ENCODE measurements at places on chromosomes 16 and 17. TPM values are rescaled to one million over a fixed set of nuclear protein-coding genes. Genes with fewer than 3 reads are reported as not detected.
A peak's percentile ranks its signal among the peaks of the same experiment; 100 is the strongest.

DNA sequence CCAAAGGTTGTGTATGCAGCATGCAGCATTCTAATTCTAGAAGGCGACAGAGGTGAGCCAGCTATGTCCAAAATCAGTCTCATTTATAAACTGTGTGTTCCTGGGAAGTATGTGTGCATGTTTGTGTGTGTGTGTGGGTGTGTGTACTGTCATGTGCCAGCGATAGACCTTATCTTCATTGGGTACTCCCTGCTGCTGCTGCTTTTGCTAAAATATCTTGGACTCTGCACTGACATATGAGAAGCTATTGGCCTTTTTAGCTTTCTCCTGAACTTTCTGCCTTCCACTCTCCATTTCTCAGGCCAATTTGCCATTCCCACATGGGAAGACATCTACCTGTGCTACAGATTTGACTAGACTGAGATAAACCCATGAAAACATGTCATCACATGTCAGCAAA, 2.0 kb upstream of the LPO start:
- no peak for DNase-seq

DNA sequence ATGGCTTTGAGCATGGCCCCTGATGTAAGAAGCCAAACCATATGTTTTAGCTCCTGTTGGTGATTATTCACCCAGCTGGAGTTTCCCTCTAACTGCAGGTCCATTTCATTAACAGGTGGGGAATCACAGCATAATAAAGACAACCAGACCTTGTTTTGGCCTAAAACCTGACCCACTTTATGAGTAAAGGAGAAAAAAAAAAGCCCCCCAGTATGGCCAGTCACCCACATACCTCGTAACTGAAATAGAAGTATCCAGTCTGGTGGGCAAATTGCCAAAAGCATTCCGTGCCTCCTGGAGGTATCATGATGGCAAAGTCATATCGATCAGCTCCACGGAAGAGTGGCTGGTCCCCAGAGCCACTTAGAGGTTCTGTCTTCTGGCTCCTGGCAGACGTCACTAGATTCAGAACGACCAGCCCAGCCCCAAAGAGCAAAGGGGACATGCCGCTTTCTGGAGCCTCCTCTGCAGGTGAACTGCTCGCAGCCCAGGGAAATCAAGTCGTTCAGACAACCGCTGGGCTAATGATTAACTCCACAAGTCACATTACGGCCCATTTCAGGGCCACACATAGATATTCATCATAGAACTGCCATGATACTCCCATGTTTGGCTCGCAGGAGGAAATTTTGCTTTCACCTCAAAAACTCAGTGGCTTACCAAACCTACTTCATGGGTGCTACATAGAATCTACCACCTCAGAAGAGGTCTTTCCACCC, at the start of gene TMED6:
Gene TMED6, minus strand, starts transcription at position 478 of the 719 bp plus-strand sequence. Its CDS starts 33 bp downstream, at position 445.
- DNase-seq, result no peak

- DNase-seq, result no peak
Observed at GRCh38 chr17:68035131-68035522, 408 bp upstream of the KPNA2 start.

DNA sequence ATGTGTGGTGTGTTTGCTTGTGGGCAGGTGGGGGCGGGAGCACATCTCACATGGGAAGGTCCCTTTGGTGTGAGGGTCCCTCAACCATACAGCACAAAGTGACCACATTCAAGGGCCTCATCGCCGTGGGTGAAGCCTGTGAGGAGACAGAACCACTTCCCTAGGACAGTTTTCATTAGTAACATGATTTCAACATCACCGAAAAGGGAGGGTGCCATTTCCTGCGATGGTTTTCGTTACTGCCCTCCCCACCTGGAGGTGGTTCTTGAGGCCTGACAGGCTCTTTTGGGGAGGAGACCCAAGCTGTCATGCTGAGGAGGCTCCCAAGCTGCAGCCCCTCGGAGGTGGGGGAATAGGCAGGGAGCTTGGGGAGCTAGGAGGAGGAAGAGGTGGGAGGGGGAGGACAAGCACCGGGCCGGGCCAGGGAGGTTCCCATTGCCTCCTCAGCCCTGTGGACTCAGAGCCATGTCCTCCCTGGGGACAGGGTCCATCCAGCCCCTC, 9.5 kb downstream of the CD300LB start:
- DNase-seq, result no peak

DNA sequence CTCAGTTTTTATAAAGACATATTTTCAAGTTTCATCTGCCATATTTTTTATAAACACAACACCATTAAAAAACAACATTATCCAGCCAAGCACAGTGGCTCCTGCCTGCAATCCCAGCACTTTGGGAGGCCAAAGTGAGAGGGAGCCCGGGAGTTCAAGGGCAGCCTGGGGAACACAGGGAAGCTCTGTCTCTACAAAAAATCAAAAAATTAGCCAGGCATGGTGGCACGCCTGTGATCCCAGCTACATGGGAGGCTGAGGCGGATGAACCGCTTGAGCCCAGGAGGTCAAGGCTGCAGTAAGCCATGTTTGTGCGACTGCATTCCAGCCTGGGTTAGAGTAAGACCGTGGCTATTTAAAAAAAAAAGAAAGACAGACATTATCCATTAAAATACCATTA, 17.2 kb upstream of the NTAN1 start:
- no peak for DNase-seq

GRCh38 chr17:57779706-57780105, 34.6 kb upstream of the CCDC182 start:
- no peak for DNase-seq

DNA sequence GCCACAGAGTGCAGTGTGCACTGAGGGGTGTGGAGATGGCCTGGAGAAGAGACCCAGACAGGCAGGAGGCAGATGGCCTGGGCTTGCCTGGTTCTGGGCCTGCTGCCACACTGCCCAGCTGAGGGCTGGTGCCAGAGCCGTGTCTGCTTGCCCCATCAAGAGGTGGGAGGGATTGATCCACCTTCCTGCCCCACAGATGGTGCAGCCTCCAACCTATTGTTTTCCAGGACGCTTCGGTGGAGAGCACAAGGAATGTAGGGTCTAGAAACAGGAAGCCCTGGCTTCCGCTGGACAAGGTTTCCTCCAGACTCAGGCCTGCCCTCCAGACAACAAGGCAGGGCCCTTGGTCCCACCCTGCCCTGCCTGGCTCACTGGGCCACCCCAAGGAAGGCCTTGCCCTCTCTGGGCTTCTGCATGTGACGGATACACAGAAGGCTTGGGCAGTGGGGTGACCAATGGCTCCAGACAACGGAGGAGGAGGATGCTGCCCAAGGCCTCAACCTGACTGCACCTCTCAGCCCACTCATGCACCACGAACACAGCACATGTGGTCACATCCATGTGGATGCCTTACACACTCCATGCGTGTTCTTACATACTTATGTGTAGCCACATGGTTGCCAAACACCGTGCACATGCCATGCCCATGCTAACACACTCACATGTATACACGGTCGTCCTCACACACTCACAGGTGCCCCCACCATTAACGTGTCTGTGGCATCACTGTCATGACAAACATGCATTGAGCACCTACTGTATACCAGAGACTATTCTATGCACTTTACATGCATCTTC, 6.5 kb upstream of the CDH5 start:
- DNase-seq, result no peak

GRCh38 chr17:71845337-71845736, 275.5 kb upstream of the SOX9 start:
- no peak for DNase-seq

- peak; percentile 53 for DNase-seq
Observed at GRCh38 chr17:55356434-55357328, 65.0 kb downstream of the MMD start.

DNA sequence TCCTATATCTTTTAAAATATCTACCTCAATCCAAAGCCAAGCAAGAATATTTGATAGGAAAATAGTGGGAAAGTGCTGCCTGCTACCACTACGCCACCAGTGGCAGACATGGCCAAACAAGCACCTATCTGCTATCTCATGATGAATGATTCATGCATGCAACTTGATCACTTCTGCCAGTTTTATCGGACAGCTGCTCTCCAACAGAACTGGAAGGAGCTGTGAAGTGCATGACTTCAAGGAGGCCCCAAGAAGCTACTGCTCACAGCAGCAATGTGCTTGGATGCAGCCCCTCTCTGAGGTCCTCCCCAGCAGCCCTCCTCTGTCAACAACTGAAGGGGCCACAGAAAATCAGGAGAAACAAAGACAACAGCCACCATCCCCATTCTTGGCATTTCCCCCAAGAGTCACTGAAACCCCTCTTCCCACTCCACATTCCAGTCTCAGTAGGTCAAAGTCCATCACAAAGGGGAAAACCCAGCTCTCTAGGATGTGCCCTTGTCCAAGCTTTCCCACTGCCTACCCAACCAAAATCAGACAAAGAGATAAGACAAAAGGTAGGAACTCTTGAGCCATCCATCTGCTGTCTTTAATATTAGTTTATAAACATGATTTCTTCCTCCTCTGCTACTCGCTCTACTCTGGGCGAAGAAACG, 215.3 kb downstream of the C16orf78 start:
- DNase-seq, result no peak

GRCh38 chr16:50550866-50551641, 2.9 kb downstream of the NKD1 start:
- DNase-seq, result no peak

GRCh38 chr17:61168506-61168905, 231.1 kb upstream of the TBX2 start:
- DNase-seq, result no peak

DNA sequence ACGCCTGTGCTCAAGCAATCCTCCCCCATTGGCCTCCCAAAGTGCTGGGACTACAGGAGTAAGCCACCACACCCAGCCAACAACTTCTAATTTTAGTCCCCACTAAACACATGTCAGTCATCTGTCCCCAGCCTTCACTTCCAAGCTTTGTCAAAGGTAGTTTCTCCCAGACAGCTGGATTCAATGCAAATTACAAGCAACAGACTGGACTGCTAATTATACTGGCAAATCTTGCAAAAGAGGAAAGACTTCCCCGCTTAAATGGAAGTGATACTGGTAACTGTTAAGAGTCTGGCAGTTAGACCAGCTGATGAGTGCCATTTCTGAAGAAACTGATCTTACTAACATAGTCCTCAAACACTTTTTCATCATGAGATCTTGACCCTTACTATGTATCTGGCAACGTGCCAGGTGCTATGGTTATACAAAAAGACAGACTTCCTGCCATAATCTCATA, 8.2 kb upstream of the GGA2 start:
- DNase-seq, result peak; percentile 76

GRCh38 chr17:7988750-7989178, 13.7 kb upstream of the GUCY2D start:
- DNase-seq, result peak; percentile 77

- no peak for DNase-seq
Observed at GRCh38 chr16:86863609-86864008, 285.3 kb downstream of the FOXL1 start.

DNA sequence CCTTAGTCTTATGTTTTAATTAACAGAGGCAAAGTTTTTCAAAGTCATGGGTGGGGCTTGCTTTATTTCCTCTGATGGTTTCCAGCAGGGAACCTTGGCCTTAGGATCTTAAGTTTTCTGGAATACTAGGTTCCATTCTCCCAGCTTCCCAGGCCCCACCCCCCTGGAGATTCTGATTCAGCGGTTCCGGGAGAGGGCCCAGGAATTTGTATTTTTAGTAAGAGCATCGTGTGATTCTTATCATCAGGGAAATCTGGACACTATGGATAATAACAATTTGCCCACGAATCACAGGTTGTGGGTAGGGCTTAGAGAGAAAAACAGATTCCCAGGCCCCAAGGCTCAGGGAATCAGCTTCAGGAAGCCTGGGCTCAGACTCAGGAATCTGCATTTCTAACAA, 263.6 kb downstream of the NTN1 start:
- no peak for DNase-seq

DNA sequence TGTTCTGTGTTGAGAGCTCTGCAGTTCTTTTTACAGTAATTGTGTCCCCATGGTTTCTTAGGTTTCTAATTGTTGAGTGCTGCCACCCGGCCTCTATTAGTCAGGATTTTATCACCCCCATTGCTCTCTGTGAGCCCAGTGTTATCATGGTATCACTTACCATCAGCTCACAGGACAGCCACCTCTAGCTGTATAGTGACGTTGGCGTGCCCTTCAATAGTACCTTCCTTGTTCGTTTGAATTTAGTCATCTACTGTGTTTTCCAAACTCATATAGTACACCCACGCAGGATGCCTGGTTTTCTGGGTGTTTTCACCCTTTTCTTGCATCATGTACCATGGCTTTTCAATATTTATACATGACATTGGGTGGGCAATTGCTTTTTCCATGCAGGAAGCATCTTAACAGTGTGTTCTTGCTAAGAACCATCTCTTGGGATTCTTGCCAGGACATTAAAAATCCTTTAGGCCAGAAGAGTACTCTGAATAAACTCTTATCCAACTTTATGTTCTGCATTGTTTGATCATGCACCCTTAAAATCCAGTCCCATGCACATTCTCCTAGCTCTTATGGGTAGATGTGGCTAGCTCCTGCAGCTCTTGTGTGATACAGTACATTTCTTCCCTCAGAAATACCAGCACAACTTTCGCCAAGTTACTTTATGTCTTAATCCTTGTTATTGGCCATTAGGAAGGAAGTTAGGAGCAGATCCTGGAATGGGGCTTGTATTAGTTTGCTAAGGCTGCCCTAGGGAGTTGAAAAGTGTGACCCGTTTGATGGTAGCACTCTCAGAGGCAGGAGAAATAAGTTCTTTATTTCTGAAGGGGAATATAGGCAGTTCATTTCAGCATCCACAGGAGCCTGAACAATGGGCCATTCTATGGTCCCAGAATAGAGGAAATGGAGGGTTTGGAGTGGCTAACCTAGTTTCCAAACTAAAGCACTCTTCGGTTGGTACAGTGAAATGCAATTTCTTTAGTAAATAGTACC, 11.3 kb upstream of the ABCA10 start:
- DNase-seq, result no peak

- DNase-seq, result no peak
Observed at GRCh38 chr17:40576113-40576740, 11.0 kb upstream of the CCR7 start.

GRCh38 chr16:12066823-12067222, 90.3 kb downstream of the SNX29 start:
- DNase-seq, result no peak

The CRHR1 gene
- polyA plus RNA-seq, result not detected

The ACSM2A gene
- polyA plus RNA-seq, result not detected

The CCL8 gene
- polyA plus RNA-seq, result not detected

The ENPP7 gene
- polyA plus RNA-seq, result not detected

The MYH8 gene
- polyA plus RNA-seq, result not detected

The MYH2 gene
- not detected for polyA plus RNA-seq

Measured in naive B cell (primary cell).